ENCODE measurements at places on chromosomes 12 and 14. TPM values are rescaled to one million over a fixed set of nuclear protein-coding genes. Genes with fewer than 3 reads are reported as not detected.

DNA sequence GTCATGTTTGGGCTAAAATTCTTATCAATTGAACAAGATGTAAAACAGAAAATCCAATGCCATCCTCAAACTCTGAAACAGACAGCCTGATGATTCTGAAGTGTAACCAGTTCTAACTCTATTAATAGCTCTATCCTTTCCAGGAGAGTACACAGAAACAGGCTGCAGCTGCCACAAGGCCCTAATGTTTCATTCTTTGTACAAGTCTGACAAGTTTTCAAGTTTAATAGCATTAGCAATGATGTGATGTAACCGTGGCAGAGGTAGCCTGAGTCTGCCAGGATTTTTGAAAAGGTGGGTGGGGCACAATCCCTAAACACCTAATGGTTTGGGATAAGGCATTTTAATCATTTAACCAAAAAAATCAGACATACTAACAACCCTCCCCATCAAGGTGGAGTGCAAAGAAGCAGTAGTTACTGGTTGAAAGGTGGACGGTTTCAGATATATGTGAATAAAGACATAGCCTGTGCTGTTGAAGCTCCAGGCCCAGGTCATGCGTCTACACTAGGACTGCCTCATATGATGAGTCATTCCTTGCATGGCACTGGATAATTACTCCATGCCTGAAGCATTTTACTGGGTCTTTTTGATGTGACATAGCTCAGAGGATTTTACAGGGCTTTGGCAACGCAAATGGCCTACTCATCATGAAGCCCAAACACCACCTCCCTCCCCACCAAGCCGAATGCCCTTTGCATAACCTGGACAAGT, 145.1 kb upstream of the GRIP1 start:
- no peaks in the 10 kb centered on the region for H3K36me3 ChIP-seq
- no peak for DNase-seq
- no peak overlapping the region for H3K4me3 ChIP-seq
- H3K27me3 ChIP-seq = no peaks in the 10 kb centered on the region

DNA sequence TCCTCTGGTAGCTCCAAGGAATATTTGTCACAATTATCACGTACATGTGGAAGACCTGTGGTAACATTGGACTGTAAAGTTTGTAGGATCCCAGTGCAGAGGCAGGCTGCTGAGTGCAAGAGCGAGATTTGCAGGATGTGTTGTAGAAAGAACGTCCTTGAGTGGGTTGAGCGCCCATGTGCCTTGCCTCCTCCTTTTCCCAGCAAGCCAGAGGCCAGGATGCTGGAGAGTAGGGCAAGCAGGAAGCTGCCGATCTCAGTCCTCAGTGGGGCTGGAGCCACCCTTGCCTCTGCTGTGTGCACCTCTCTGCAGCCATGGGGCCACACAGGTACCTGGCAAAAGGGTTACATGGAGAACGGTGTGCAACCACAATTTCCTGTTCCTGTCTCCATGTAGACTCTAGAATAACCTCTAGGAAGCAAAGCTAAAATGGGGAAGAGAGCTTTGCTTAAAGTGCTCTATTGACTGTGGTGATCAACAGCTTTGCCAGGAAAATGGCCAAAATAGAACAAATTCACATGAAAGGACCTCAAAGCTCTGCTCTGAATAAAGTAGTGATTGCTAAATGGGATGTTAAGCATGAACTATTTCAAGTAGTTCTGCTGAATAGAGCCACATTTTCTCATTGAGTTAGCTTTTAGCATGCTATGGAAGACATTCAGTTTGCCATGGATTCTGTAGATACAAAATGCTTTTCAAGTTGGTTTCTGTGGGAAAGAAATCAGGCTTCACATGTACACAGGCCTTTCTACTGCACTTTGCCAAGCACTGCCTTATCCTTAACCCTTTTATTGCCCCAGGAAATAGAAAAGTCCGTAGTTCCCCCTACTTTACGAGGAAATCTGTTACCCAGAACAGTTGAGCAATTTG, 37.4 kb downstream of the ANKRD9 start:
- no peak overlapping the region for H3K27ac ChIP-seq
- H3K4me3 ChIP-seq = no peak overlapping the region
- no peaks in the 10 kb centered on the region for H3K4me1 ChIP-seq
- no peak for DNase-seq
- H3K36me3 ChIP-seq = no peaks in the 10 kb centered on the region
- H3K27me3 ChIP-seq = no peaks in the 10 kb centered on the region

DNA sequence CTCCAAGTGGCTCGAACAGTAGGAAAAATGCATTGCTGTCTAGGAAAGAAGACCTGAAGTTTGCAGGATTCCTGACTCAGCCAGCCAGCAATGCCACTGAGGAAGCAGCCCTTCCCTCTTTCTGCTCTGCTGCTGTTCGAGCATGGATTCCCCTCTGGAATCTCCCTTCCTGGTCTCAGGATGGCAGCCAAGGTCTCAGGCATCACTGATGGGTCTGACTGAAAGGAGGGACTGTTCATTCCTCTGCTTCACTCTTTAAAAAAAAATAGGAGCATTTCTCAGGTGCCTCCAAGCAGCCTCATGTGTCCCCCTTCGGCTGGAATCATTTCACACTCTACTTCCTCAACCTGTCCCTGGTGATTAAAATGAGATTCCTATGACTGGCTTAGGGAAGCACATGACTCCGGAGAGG, 62.4 kb downstream of the SLC15A4 start:
- no peak overlapping the region for H3K27ac ChIP-seq
- no peak overlapping the region for H3K4me3 ChIP-seq
- no peaks in the 10 kb centered on the region for H3K27me3 ChIP-seq

DNA sequence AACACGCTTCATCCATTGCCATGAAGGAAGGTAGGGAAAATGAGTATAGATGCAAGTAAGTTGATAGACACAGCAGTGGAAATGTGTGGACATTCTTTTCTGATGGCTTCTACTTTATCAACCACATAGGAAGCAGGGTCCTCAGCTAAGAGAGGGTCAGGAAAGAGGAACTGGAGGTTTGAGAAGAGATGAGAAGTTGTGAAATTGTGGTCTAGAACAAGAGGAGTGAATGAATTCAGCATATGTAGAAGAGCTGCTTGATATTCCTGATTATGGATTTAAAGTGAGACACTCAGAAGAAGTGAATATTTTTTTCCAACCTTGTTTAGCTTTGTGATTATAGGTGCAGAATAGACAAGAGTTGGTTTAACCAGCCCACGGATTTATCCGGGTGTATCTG, 128.5 kb downstream of the SLC15A5 start:
- no peak overlapping the region for H3K27ac ChIP-seq
- DNase-seq = no peak
- H3K4me1 ChIP-seq = no peaks in the 10 kb centered on the region

GRCh38 chr12:69389831-69390230, 30.3 kb downstream of the YEATS4 start:
- DNase-seq = no peak
- no peak overlapping the region for H3K27ac ChIP-seq
- no peaks in the 10 kb centered on the region for H3K4me1 ChIP-seq
- no peaks in the 10 kb centered on the region for H3K27me3 ChIP-seq
- H3K36me3 ChIP-seq = no peaks in the 10 kb centered on the region

- no peaks in the 10 kb centered on the region for H3K4me1 ChIP-seq
- no peaks in the 10 kb centered on the region for H3K27me3 ChIP-seq
- H3K27ac ChIP-seq = no peak overlapping the region
- no peak for DNase-seq
- no peak overlapping the region for H3K4me3 ChIP-seq
Measured at GRCh38 chr14:24085215-24085614, 8.9 kb upstream of the PCK2 start.

DNA sequence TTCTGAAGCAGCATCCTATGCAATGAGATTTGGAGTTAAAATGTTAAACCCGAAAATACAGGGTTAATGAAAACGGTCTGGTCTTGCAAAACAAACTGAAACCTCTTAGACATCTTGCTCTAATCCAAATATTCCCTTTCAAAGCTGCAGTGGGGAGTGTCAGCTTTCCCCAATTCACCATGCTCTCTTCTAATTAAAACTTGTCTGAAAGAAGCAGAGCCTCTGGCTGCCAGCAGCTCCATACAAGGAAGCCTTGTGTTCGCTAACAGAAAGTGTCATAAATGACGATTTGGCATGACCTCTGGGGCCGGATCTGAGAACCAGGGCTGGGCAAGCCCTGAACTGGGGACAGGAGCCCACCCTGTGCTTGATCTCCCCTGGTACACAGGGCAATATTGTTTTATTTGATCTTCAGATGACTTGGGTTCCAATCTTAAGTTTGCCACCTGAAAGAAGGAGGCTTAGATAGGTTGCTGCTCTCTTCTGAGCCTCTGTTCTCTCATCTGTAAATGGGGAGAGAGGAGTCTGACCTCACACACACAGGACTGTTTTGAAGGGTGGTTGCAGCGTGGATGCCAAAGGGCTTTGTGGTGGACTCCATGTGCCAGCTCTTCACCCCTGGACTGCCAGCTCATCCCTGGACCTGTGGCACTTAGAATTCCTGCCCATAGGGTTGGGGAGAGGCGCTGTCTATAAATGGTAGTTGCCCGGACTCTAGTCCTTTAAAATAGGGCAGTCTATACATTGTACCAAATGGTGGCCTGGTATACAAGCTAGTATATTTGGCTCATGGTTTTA, 7.8 kb downstream of the KMT5A start:
- H3K27ac ChIP-seq = no peak overlapping the region
- H3K36me3 ChIP-seq = peaks cover 24% of the 10 kb centered on the region
- H3K4me3 ChIP-seq = no peak overlapping the region
- H3K4me1 ChIP-seq = peaks cover 23% of the 10 kb centered on the region

- H3K36me3 ChIP-seq = no peaks in the 10 kb centered on the region
- peak; percentile 33 for DNase-seq
- no peak overlapping the region for H3K27ac ChIP-seq
- no peak overlapping the region for H3K4me3 ChIP-seq
- peaks cover 6% of the 10 kb centered on the region for H3K4me1 ChIP-seq
Measured at GRCh38 chr12:94186278-94187241, 38.2 kb downstream of the PLXNC1 start.

DNA sequence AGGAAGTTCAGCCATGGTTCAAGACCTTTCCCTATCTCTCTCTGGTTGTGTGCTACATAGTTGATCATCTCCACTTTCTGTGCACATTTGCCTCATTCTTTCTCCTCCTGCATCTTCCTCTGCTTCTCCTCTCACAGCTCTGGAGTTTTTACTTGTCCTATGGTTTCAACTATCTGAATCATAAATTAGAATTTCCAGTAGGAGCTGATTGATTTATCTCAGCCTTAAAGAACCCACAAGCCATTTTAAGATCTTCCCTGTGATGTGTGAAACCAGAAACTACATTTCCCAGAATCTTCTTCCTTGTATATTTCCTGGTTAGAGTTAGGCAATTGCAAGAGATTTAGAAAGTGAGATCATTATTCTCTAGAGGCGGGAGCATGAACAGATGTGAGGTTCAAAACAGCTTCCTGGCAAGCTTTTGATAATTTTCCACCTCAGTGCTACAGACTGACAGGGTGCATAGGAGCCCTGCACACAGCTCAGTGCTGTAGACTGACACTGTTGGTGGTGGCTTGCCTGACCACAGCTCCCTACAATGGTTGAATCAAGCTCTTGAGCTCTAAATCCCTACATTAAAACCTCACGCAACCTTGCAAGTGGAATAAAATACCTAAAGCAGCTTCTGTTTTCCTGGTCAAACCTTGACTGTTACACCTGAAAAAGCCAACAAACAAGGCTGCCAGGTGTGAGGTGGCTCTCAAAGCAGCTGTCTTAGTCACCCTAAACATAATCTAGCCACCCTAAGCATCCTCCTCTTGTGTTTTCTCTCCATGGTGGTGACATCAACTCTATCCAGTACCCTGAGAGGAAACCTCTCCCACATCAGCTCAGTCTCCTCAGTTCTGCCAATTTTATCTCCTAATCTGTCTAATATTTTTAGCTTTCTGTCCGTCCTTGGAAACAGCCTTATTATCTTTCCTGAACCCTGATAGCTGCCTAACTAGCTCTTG, 21.5 kb upstream of the IFNG start:
- H3K27ac ChIP-seq = no peak overlapping the region
- no peak for DNase-seq
- H3K36me3 ChIP-seq = no peaks in the 10 kb centered on the region
- no peaks in the 10 kb centered on the region for H3K4me1 ChIP-seq

DNA sequence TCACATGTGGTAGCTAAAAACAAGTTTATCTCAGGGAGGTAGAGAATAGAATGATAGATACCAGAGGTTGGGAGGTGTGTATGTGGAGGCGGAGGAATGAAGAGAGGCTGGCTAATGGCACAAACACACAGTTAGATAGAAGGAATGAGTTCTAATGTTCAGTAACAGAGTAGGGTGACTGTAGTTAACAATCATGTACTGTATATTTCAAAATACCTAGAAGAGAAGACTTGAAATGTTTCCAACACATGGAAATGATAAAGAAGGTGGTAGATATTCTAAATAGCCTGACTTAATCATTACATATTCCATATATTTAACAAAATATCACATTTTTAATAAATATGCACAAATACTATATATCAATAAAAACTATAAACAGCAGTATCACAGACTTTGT, 8.9 kb upstream of the IFNG-AS1 start:
- H3K36me3 ChIP-seq = no peaks in the 10 kb centered on the region
- no peak overlapping the region for H3K4me3 ChIP-seq
- no peak for DNase-seq
- H3K27me3 ChIP-seq = no peaks in the 10 kb centered on the region

DNA sequence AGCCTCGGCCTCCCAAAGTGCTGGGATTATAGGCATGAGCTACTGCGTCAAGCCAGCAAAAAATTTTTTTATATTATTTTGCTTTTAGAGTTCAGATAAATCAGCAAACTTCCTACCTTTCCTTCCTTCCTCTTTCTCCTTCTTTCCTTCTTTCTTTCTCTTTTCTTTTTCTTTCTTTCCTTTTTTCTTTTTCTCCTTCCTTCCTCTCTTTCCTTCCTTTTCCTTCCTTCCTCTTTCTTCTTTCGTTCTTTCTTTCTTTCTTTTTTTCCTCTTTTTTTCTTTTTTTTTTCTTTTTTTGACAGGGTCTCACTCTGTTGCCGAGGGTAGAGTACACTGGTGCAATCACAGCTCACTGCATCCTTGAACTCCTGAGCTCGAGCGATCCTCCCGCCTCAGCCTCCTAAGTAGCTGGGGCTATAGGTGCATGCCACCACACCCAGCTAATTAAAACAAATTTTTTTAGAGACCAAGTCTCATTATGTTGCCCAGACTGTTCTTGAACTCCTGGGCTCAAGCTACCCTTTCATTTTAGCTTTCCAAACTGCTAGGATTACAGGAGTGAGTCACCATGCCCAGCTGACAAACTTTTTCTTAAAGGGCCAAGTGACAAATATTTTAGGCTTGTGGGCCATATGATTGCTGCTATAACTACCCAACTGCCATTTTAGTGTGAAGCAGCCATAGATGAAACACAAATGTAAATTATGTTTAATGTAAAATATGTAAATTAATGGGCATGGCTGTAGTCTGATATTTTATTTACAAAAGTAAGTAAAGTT, 7.1 kb upstream of the WASHC4 start:
- no peaks in the 10 kb centered on the region for H3K27me3 ChIP-seq
- no peak overlapping the region for H3K4me3 ChIP-seq
- no peak overlapping the region for H3K27ac ChIP-seq
- no peak for DNase-seq
- H3K4me1 ChIP-seq = no peaks in the 10 kb centered on the region

FAM186B gene
- 0.56 TPM for polyA plus RNA-seq

DENND5B gene
- 2.7 TPM for polyA plus RNA-seq

AMN1 gene
- polyA plus RNA-seq = 8.4 TPM

EIF2S3B gene
- 0.26 TPM for polyA plus RNA-seq

CEBPE gene
- polyA plus RNA-seq = not detected

SAMD15 gene
- polyA plus RNA-seq = 1.5 TPM

SOAT2 gene
- 0.54 TPM for polyA plus RNA-seq

Data from pancreas (tissue), 10 donors.